ENCODE measurements at places on chromosomes 4 and X.

- DNase-seq, result no peak
Observed at GRCh38 chr4:148259841-148260240, 182.4 kb downstream of the NR3C2 start.

- DNase-seq, result peak; percentile 21
Observed at GRCh38 chrX:133923113-133923512, 62.3 kb downstream of the GPC3 start.

DNA sequence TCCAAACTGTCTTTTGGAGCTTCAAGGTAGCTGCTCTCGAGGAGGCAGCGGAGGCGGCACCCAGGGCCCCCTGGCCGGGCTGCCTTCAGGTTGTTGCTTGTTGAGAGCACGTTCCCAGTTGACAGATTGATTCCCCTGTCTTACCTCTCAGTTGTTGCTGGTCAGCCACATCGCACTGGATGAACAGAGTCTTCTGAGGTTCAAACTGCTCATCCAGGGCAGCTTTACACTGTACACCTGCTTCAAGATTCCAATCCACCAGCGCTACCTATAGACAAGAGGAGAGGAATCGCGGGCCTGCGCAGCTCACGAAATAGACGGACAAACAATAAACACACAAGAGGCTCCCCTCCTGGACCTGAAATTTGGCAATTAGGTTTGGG lies 497 bp downstream of the HPGD start:
- DNase-seq, result peak; percentile 10

DNA sequence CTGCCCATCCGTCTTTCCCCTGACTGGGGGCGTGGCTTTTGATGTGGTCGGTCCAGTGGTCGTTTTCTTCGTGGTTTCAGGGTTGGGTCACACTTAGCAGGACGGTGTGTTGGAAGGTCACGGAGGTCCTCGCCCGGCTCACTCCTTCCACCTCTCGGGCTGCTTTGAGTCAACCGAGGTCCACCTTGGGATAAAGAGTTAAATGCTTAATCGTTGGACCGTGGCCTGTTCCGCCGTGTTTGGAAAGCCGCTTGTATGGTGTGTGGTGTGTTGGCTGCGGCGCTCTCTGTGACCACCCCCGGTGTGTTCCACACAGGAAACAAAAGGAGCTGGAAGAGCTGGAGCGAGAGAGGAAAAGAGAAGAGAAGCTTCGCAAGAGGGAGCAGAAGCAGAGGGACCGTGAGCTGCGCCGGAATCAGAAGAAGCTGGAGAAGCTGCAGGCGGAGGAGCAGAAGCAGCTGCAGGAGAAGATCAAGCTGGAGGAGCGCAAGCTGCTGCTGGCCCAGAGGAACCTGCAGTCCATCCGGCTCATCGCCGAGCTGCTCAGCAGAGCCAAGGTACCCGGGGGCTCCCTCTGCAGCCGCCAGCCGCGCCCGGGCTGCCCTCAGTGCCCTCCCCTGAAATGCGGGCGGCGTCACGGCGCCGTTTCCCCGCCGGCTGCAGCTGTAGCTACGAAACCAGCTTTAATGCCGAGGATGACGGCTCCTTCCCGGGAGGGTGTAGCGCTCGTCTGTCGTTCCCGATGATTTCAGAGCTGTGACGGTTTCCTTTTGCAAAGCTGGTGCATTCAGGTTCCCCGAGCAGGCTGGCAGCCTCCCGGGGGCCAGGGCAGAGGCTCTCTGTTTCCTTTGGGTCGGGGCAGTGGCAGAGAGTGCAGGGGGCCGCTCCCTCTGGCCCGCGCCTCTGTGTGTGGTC lies 7.7 kb downstream of the AKAP17A start:
- no peak for DNase-seq

DNA sequence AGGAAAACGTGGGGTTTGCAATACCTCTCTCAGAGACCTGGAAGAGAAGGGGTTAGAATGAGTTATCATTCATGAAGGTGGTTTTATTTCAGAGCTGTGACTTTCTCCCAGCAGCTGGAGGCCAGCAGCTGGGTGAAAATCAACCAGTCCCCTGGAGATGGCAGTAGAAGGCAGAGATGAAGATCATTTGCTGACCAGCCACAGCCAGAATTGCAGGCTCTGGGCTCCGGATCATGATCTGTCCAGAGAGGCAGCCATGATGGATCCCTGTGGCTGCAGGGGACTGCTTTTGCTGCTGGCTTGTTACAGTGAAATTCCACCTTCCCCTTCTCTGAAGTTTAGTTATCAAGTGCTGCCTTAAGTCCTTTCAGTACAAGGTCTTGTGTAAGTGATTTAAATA lies 46.9 kb upstream of the TAB3 start:
- no peak for DNase-seq

- no peak for DNase-seq
Observed at GRCh38 chr4:156962528-156962974, 9.0 kb downstream of the PDGFC start.

DNA sequence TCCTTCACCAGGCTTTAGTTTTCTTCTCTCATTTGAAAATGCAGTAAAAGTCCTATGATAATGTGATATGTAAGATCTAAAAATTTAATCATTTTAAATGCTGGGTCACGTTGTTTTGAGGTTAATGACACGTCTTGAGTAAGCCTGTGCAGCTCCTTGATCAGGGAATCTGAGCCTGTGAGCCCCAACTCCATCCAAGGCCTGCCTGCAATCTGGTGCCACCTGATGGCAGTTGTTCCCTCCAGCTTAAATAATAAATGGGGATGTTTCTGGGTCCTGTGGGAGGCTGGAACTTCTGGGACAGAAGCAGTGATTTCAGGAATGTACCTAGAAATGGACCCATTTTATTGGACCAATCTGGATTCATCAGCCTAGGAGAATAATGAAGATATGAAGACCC lies 455.4 kb upstream of the ADGRL3 start:
- no peak for DNase-seq

DNA sequence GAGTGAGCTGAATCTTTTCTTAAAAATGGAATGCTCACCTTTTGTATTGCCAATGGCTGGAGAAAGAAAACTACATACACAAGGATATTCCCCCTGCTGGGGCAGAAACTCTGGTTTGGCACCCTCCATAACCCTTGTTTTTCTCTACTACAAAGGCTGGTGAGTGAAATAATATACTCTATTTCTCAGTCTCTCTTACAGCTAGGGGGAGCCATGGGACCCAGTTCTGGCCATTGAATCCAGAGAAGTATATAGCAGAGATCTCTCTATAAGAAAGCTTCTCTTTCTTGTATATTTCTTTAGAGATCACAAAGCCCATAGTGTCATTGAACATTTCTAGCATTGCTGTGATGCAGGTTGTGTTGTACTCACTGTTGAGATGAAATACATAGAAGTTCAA lies 49.8 kb downstream of the SMPX start:
- DNase-seq, result no peak

DNA sequence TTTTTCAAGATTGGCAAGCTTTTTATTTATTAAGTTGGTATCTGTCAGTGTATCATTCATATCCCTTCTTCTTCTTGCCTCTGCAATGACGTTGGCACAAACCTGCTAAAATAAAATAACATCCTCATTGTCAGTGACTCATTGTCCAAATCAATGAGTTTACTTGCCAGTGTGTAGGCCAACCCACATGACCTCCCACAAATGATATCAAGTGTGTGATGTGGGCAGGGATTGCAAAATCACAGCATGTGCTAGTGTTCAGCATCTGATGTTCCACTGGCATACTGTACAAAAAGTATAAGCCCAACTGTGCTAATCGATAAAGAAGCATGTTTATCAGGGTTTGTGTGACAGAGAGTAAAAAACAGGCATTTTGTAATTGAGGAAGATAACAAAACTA lies 25.5 kb downstream of the GPAT3 start:
- no peak for DNase-seq

DNA sequence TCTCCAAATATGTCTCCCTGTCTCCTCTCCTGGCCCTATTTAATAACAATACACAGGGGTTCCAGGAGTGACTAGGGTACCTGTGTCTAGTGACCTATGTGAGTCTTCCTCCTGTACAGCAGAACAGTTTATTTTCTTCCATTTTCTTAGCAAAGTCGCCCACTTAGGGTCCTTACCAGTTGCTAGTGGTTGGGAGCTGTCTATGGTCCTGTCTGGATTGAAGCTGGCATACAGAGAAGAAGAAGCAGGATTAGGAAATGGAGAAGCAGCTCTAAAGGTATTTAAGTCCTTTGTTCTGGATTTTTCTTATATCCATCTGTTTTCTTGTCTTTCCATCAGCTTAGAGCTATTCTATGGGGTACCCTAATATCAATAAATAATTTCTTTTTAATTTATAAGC lies 587.1 kb upstream of the CPEB2 start:
- no peak for DNase-seq

GRCh38 chr4:173990869-173991210 lies 292.6 kb downstream of the FBXO8 start:
- DNase-seq, result no peak

DNA sequence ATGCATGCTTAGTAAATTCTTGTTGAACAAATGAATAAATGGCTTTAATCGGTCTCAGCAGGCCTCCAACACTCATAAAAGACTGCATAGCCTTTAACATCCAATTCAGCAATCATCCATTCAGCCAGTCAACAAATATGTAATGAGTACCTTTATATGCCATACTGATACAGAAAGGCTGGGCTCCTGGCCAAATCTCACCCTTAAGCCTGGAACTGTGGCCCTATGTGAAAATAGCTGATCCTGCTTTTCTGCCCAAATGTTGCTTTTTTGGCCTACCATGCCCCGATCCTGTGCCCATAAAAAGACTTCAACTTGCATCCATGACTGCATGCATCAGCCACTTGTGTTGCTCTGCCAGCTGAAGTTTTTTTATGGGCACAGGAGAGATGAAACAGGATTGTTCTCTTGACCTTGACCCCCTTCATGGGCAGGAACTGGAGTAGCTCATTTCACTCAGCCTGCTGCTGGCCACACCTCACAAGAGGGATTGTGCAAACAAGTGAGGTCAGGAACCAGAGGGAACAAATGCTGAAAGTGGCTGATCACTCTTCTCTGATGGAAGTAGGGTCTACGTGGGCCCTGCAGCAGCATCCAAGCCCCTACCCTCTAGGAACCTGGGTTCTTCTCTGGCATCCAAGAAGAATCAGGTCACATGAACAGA lies 75.6 kb downstream of the NPY1R start:
- DNase-seq, result no peak

DNA sequence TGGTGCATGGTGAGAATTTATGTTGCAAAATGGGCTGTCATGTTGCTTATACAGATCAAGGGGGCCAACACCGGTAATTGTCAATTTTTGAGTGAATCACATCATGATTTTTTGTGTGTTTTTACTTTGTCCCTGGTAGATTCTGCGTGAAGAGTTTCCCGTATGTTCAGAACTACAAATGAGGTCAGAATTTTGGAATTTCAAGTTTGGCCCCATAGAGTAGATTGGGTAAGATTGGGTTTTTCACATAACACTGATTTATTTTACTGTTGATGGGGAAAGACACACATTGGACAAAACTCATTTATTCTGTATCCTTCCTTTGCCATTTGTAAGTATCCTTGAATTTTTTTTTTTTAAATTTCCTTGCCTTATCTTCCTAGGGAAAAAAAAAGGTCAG lies 158.5 kb upstream of the MXRA5 start:
- no peak for DNase-seq

GRCh38 chr4:80255329-80256095 lies 11.0 kb upstream of the FGF5 start:
- no peak for DNase-seq

DNA sequence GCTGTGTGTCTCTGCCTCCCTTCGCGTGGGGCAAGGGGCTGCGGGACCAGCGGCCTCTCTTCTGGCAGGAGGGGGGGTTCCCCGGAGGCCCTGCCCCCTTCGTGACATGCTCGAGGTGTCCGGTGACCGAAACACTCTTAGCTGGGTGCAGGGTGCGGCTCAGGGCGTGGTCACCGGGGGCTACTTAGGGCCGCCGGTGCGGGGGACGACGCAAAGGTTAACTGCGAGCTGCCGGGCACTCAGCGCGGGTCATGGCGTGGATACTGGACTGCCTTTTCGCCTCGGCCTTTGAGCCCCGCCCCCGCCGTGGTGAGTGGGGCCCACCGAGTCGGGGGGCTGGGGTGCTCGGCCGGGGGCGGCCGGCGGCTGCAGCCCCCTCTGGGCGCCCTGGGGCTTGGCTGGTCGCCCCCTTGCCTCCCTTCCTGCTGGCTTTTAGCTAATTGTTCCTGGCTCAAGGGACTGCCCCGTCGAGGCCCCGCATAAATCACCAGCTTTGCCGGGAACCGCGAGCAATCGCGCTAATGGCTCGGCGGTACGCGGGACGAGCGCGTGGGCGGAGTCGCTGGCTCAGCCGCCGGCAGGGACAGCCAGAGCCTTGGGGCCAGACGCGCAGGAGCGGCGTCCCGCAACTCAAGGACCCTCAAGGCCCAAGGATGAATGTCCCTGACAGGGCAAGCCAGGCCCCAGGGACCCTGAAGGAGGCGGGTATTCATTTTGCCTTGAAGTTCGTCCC lies at the start of gene ARHGAP36:
Gene ARHGAP36, plus strand, starts transcription at position 211 of the 733 bp plus-strand sequence. CDS start 23,320 bp downstream, outside the sequence.
- DNase-seq, result no peak

GRCh38 chr4:151640381-151640780 lies 120.4 kb downstream of the GATB start:
- no peak for DNase-seq

- DNase-seq, result no peak
Observed at GRCh38 chrX:38061335-38061734, 55.0 kb downstream of the SYTL5 start.

DNA sequence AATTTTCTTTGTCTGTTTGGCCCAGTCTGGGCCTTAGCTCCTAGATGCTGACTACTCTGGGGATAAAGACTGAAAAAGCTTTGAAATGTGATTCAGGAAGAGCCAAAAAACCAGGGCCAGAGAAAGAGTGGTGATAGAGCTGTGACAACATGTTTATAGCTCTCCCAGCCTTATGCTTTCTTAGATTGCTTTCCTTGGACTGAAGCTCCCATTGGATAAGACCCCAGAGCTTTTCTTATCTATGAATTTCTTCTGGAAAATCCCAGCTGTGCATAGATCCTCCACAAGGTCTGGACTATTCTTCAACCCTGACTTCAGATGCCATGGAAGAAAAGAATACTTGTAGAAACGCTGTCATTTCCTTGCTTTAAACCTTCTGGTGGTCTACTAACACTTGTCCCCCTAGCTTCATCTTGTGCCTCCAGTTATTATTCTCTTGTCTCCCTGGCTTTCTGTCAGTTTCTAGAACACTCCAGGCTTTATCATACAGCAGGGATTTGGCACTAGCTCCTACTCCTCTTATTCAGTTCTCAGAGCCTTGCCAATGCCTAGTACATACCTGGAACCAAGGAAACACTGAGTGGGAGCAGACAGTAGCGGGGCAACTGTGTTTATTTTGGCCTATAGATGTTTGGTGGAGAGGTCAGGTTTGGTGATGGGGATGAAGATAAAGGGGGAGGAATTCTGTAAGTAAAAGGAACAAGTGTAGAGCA lies 57.1 kb upstream of the TEX13D start:
- DNase-seq, result no peak

DNA sequence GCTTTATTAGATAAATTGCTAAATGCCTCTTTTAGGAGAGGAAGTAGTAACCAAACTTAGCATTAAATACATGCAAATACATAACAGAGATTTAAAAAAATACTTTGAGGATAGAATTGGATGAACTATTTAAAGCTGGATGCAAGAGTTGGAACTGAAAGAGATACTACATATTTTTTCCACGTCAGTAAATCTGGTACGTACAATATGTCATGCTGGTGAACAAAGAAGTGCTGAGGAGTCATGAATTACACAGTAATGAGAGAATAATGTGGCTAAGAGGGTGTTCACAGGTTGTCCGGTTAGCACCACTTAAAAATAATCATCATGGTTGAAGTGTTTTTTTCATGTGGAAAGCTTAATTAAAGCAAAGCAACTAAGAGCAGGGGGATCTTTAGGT lies 184.1 kb upstream of the FRMPD4 start:
- DNase-seq, result no peak
